Fibroblast of pulmonary artery (primary cell): ENCODE measurements at places on chromosomes 1 and 21.
A peak's percentile ranks its signal among the peaks of the same experiment; 100 is the strongest.

GRCh38 chr1:154155251-154155650 lies 378 bp upstream of the NUP210L start:
- DNase-seq: peak; percentile 89

DNA sequence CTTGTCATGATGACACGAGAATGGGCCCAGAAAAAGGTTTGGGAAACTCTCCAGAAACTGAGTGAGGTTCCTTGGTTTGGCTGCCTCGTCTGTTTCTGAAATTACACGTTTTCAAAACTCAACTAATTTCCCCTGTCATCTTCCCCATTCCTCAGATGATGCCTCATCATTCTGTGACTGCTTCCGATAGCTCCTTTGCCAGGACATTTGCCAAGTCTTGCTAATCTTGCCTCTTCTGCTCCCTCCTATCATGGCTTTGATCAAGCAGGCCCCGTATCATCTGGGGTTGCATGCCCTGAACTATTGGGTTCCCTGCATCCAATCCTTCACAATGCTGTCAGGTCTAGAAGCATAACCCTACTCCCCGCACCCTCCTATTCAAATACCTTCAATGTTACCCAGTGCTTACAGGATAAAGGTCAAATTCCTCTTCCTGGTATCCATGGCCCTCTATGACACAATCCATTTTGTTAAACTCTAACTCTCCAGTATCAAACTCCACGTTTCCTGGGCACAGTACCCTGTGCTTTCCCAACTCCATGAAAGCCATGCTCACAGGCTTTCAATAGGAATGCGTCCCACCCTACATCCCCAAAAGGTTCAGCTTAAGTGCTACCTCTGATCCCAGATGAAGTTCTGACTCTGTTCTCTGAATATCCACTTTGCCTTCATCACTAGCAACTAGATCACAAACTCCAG lies 22.2 kb upstream of the TMEM200B start:
- DNase-seq: peak; percentile 57

GRCh38 chr1:6386371-6386949 lies 7.1 kb downstream of the ACOT7 start:
- peak; percentile 71 for DNase-seq

- peak; percentile 80 for DNase-seq
Observed at GRCh38 chr1:197180252-197180878, 33.9 kb upstream of the ASPM start.

- DNase-seq: no peak
Observed at GRCh38 chr1:181028196-181028595, 5.5 kb upstream of the STX6 start.

GRCh38 chr1:43711049-43711448 lies 3.7 kb downstream of the ST3GAL3 start:
- peak; percentile 89 for DNase-seq

- DNase-seq: peak; percentile 55
Observed at GRCh38 chr1:201348211-201348566, 29.3 kb downstream of the TNNT2 start.

- DNase-seq: no peak
Observed at GRCh38 chr1:111819566-111820263, 64.0 kb downstream of the DDX20 start.

- no peak for DNase-seq
Observed at GRCh38 chr21:34865400-34866241, 183.5 kb downstream of the RUNX1 start.

DNA sequence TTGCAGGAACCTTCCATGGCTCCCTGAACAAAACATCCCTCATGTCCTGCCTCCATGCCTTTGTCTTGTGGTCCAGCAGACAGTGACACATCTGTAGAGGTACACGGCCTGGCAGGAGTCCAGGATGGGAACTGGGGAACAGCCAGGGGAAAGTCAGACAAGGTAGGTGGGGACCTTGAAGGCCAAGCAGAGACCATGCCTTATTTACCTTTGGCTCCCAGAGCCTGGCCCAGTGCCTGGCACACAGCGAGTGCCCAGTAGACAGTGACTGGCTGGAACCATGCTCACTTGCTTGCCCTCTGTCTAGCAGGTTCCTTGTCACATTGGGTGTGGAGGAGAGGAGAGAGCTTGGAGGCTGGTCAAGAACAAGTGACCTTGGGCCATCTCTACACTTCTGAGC lies 81.0 kb downstream of the BCAR3 start:
- no peak for DNase-seq

DNA sequence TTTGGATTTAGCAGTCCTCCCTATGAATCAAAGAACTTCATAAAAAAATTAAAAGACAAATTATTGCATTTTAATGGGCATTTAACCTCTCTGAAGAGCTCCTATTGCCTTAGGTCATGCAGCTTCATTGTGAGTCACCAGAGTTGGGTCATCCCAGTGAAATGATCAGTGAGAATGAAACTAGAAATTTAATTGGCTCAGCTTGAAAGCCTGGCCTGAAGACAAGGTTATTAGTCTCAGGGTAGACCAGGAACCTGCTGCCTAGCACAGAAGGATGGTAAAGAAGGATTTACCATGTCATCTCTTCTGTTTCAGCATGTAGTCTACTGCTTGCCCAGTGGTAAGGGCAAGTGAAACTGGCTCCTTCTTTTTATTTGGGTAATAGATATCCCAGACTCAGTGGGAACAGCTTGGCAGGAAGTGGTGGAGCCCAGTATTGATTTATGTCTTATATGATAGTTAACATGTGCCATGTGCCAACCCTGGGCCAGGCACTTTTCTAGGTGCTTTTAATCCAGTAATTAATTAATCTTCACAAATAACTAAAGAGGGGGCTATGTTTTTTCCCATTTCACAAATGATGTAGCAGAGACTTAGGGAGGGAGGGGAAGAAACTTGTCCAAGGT lies 23.6 kb downstream of the LAMC2 start:
- DNase-seq: peak; percentile 82

DNA sequence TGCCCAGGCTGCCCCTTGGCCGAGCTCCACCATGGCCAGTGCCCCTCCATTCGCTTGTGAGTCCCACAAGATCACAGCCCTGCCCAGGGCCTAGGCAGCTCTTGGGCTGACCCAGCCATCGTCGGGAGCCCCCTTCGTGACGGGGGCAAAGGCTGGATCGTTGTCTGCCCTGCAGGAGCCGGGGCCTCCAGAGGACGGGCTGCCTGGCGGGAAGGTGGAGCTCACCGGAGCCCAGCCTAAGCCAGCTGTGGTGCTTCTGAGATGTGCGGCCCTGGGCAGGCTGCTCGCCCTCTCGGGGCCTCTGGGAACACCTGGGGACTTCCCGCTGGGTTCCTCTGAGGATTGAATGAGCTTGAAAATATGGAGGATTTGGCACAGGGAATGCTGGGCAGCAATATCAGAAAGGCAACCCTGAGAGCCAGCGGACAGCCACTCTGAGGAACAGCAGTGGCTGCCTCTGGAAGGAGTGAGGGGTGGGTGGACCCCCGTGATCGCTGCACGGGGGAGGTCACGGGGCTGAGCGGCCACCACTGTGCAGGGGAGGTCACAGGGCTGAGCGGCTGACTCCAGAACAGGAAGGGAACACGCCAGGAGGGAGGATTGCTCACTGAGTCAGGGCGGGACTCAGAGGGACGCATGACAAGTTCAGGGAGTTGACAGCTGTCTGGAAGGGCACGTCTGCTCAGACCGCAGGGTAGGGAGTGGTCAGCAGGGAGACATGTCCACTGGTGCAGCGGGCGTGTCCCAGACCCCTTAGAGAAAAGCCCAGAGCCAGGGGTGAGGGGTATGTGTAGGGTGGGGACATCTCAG lies 19.3 kb downstream of the TP73 start:
- DNase-seq: no peak

- DNase-seq: peak; percentile 59
Observed at GRCh38 chr1:113073479-113073950, 517 bp downstream of the LRIG2 start.

GRCh38 chr1:228782662-228783417 lies 47.6 kb downstream of the RHOU start:
- DNase-seq: peak; percentile 69

- DNase-seq: no peak
Observed at GRCh38 chr1:8860738-8861516, 17.6 kb downstream of the ENO1 start.

GRCh38 chr1:180586671-180587155 lies 27.9 kb downstream of the OVAAL start:
- peak; percentile 62 for DNase-seq

GRCh38 chr1:9350013-9350908 lies 57.6 kb downstream of the SPSB1 start:
- DNase-seq: peak; percentile 41

DNA sequence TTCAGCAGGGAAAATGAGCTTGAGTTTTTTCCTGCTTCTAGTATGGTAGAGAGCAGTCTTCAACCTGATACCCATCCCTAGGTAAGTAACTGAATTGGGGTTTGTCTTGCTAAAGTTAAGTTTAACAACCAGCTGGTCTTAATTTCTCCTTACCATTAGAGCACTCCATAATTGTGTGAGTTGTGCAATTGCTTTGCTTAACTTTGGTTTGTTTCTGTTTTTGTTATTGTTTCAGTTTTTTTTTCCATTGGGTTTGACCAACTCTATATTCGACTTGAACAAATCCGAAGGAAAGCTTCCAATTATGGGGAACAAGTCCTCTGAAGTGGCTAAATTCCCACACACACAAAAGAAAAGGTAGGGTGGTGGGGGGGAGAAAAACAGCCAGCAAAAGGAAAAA lies 641.1 kb downstream of the PLA2G4A start:
- DNase-seq: no peak

DNA sequence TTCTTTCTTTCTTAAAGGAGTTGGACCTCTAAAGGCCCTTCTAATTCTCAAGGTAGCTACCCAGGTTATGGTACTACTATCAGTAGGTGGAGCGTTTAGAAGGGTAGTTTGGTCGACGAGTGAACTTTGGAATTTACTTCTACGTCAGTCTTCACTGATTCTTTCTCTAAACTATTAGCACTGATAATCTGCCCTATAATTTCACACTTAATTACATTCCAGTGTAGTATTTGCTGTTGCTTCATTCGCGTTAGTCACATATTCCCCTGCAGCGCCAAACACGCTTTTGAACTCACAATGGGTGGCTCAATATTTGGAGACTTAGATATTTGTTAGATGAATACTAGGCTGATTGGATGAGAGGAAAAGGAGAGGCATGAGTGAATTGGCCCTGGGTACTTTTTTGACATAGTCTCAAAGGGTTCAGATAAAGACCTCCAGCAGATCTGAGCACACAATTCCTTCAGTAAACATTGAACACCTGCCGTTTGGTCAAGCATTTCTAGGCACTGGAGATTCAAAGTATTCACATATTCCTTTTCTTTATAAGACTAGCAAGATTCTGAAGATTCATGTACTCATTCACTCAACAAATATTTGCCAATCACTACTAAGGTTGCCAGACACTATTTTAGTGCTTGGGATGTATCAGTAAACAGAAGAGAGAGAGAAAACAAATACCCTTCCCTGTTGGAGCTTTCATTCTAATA lies 929 bp upstream of the FOXJ3 start:
- peak; percentile 56 for DNase-seq

DNA sequence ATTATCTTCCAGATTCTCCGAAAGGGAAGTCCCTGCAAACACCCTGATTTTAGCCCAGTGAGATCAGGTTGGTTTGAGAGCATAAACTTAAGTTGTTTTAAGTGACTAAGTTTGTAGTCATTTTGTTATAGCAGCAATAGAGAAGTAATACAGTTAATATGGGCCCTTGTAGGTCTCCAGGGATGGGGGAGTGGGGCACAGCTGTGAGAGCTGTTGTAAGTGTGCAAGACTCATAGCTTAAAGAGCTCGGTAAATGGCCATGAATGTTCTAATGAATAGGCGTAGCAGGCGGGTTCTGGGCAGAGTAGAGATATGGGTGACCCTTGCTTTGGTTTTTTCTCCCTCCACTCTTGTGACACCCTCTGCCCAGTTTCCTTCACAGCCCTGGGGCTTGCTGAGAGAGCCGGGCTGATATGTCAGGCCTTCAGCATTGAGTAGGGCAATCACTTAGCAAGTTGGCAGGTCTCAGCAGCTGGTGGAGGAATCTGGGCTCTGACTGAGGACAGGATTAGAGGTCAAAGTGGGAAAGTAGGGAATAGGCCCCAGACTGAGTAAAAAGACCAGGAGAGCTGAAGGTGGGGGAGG lies 16.0 kb upstream of the ID3 start:
- DNase-seq: no peak

DNA sequence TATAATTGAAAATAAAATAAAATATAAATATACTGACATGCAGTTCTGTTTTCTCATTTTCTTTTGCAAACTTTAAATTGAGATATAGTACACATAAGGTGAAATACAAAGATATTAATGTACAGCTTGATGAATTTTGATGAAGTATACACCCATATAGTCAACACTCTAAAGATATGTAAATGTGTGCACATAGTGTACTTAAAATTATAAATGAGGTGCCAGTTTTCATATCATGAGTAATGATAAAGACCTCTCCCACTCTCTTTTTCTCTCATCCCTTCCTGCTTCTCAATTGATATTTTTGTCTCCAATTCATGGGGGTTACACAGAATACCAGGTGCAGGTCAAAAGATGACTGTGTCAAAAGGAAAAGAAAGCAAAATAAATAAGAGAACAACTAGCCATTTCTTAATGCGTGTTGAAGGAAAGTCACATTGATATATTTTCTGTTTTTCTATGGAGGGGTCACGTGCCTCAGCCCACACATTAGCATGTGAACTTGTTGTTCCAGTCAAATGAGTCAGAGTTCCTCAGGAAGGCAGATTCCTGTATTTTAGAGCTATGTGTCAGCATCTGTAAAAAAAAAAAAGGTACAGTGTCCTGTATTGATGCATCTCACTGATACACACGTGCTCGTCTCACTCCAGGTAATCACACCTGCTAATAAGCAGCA lies 64.3 kb upstream of the HOOK1 start:
- DNase-seq: peak; percentile 91

DNA sequence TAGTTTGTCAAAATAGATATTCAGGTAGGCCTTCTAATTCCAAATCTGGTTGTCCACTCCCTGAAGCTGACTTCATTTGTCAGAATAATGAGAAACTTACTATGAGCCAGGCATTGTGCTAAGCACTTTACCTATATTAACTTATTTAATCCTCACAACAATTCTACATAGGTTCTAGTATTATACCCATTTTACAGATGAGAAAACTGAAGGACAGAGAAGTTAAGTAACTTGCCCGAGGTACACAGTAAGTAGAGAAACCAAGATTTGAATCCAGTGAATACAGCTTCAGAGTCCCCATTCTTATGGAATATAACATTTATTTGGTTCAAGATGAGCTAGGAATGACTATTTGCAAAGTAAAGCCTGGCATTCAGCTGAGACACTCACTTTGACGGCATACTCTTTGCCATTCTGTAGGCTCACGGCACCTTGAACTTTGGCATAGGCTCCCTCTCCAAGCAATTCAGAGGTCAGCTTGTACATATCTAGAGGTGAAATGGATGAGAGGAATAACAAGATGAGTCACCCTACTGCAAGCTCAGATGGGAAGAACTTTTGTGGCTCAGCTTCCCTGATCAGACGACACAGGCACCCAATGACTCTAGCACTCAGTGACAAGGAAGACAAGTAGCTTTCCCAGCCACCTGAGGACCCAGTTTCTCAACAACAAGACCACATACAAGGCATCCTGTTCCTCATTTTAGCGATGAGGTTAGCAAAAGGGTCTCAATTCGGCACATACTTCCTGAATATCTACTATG lies 23.7 kb downstream of the MKNK1 start:
- no peak for DNase-seq
